ENCODE measurements at places on chromosomes 1 and 21.

DNA sequence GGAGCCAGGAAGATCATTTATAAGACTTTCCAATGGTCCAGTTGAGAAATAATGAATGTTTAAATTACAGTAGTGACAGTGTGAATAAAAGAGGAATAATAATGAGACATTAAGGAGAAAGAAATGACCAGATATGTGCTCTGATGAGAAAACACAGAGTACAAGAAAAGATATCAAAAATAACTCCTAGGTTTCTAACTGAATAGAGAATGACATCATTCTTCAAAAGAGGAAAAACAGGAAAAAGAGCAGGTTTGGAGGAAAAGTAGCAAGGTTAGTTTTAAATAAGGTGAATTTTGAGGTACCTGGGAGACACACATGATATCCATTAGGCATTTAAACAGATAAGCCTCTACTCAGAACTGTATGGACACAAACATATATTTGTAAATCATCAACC lies 55.0 kb downstream of the ANKRD13C start:
- DNase-seq: no peak

GRCh38 chr21:43210454-43211071 lies 41.8 kb downstream of the CRYAA start:
- no peak for DNase-seq

GRCh38 chr1:207519505-207520399 lies 23.8 kb downstream of the CR1 start:
- no peak for DNase-seq

DNA sequence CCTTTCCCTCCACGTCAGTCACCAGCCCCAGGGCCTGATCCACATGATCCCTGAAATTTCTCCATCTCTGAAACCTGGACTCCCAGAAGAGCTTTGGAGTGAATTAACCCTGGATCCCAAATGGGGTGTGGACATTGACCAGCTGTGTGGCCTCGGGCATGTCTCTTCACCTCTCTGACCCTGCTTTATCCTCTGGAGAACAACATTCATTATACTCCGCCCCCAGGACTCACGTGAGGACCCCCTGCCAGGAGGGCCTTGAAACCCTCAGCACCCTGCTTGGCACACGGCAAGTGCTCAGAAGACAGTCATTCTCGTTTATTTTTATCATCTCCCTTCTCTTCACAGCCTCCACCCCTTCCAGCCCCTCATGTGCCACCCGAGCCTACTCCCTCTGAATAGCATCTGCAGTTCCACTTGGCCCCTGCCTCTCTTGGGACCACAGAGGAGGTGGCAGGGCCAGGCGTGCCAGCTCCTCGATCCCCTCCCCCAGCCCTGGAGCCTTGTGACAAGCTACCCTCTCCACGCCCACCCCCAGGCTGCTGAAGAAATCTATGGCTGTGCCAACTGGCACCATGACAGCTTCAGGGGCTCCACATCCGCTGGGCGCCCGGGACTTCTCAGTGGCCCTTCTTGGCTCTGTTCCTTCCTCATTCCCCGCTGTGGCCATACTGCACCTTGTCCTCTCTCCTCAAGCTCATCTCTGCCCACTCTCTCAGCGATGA lies 18.0 kb downstream of the ADGRB2 start:
- no peak for DNase-seq

- DNase-seq: no peak
These were observed 101.4 kb downstream of the BEND5 start for GRCh38 chr1:48675251-48675650.

- no peak for DNase-seq
These were observed 36.1 kb downstream of the TRIM11 start for GRCh38 chr1:228370439-228370940.

DNA sequence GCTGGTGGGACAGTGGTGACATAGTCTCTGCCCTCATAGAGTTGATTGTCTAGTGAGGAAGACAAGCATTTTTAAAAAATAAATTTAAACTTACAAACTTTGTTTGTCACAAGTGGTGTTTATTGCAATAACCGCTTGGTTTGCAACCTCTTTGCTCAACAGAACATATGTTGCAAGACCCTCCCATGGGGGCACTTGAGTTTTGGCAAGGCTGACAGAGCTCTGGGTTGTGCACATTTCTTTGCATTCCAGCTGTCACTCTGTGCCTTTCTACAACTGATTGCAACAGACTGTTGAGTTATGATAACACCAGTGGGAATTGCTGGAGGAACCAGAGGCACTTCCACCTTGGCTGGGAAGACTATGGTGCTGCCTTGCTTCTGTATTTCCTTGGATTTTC lies 58.4 kb downstream of the LAMC2 start:
- no peak for DNase-seq

GRCh38 chr1:161166669-161167548 lies 683 bp downstream of the PPOX start:
- DNase-seq: no peak

DNA sequence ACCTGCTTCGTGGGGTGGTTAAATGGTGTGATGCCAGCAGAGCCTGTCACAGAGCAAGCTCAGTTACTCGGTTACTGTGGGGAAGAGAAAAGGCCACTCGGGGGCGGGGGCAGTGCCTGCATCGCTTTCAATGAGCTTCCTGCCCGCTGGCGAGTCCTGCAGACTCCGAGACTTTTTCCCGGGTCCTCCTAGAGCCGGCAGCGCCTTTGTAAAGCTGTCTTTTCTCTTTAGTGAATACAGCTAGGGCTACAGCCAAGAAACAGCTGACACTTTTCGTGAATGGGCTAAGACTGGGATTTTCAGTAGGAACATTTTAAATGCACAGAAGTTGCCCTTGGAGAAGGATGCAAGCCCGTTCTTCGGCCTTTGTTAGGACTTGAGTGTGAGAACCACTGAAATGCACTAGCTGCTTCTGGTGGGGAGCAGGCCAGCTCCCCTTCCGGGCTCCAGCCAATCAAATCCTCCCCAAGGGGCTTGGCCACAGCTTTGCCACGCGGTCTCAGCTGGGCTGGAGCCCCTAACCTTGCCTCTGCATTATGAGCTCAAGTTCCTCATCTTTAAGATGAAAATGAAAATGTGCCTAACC lies 23.4 kb upstream of the EFHD2 start:
- peak; percentile 62 for DNase-seq

GRCh38 chr1:78554840-78555239 lies 64.1 kb downstream of the PTGFR start:
- no peak for DNase-seq
